ENCODE measurements at places on chromosomes 1 and 21. TPM values are rescaled to one million over a fixed set of nuclear protein-coding genes. Genes with fewer than 3 reads are reported as not detected.

Gene CD247
- not detected for total RNA-seq

Gene VSIG8
- not detected for total RNA-seq

Gene GJB5
- total RNA-seq: not detected

Gene ZFP69B
- total RNA-seq: 4.2 TPM

Gene CDK18
- total RNA-seq: not detected

Gene HMCN1
- total RNA-seq: 18.7 TPM

Gene PLOD1
- 640 TPM for total RNA-seq

Gene DAB1
- not detected for total RNA-seq

Gene SPRR2D
- not detected for total RNA-seq

Gene CFHR1
- total RNA-seq: not detected

Gene VWA5B1
- not detected for total RNA-seq

DNA sequence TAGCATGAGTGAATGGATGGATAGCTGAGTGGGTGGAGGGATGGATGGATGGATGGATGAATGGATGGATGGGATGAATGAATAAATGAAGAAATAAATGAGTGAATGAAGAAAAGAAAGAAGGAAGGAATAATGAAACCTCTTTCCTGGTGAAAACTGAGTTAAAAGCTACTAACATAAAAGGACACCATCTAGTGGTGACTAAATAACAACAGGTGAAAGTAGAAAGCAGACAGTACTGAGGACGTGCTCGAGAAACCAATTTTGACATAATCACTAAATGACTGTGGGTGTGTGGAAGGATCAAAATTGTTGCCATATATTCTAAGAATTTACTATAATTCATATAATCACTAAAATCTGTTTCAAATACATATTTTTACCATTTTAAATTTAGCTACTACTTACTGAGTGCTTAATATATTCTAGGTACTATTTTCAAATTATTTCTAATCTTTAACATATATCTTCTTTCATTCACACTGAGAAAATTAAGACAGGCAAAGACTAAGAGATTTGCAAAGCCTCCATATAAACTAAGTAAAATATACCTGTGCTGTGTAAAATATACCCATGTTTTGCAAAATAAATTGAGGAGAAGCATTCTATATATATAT is 522.9 kb downstream of the LRRIQ3 start:
- peak; percentile 43 for DNase-seq

DNA sequence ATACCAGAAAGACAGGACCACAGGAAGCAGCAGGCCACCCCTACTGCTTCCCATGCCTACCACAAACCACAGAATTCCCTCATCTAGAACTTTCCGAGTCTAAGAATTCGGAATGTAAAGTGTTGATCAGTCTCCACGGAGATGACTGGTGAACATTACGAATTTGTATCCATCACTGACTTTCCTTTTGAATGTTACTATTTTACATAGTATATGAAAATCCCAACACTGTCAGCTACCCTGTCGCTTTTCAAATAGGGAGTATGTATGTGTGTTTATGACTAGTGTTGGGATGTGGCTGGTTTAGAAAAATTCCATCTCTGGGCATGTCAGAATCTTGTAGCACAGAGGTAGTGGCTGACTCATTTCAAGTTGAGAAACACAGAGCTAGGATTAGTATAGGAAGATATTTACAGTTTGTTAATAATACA is 118.2 kb downstream of the COQ8A start:
- peak; percentile 76 for DNase-seq

DNA sequence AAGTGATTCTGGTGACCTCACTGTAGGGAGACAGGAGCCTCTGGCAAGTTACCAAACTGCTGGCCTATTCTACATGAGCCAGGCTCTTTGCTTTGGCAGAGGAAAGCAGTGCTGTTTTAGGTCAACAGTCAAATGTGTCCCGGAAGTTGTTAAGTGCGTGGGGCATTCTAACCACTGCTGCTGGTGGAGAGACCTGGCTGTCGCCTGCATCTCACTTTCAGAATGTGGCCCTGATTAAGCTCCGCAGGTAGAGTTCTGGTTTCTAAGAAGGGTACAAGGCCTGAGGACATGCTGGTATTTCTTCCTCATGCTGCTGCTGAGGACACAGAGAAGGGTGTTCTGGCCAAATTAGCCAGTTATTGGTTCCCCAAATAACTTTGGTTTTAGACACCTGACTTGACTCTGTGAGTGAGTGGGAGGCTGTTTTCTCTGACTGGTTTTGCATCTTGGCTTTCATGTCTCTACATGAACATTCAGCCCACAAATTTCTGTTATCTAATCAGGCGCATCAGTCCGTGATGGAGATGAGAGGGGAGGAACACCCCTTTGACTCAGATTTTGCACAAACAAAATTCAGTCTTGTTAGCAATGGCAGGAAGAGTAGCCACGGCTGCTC is 120.8 kb downstream of the LMO4 start:
- DNase-seq: peak; percentile 13

- no peak for DNase-seq
These were observed 13.2 kb downstream of the RC3H1 start for GRCh38 chr1:174008979-174009378.

- peak; percentile 6 for DNase-seq
These were observed 83.1 kb upstream of the SOD1 start for GRCh38 chr21:31576428-31576827.

GRCh38 chr1:119531606-119532323 is 24.8 kb downstream of the HSD3B1 start:
- peak; percentile 56 for DNase-seq

DNA sequence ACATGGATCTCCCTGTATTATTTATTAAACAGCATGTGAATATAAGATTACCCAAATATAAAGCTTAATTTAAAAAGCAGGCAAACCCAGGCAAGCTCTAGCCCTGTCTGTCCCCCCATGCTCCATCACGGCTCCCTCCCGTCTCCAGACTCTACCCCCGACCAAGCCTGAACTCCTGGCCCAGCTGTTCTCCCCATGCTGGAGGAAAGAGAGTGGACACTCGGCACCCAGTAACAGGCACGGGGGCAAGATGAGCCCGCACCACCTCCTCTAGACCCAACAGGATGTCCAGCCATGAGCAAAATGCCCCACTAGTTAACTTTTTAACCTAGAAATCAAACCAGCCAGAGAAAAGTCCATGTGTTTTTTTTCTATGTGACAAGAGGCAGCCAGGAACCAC is 19.3 kb downstream of the SLC19A1 start:
- no peak for DNase-seq

DNA sequence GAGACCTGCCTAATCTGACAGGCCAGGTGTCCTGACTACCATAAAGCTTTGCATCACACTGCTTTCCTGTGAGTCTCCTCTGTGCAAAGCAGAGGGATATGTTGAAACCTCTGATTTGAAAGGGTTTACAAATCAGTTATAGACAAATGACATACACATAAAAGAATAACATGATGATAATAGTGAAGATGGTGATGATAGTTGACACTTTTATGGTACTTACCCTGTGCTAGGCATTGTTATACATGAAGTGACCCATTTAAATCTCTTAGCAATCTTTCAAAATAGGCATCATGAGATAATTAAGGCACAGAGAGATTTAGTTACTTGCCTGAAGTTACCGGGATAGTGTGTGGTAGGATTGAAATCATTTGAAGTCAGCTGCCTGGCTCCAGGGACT is 34.1 kb upstream of the PKN2 start:
- no peak for DNase-seq

DNA sequence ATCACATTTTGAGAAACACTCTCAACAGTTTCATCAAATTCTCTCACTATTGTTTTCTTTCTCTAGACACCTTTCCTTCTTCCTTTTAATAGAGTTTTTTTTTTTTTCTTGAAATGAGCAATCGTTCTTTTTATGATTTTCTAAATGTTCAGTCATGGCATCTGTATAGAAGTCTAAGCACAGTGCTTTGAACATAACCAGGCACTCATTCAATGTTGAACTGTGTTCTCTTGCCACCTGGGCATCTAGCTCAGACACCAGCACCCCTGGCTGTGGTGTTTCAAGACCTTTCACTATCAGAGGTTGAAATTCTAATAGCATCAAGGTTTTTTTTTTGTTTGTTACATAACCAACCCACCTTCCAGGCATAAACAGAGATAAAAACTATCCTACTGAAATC is 96.6 kb downstream of the DNM3 start:
- DNase-seq: no peak

DNA sequence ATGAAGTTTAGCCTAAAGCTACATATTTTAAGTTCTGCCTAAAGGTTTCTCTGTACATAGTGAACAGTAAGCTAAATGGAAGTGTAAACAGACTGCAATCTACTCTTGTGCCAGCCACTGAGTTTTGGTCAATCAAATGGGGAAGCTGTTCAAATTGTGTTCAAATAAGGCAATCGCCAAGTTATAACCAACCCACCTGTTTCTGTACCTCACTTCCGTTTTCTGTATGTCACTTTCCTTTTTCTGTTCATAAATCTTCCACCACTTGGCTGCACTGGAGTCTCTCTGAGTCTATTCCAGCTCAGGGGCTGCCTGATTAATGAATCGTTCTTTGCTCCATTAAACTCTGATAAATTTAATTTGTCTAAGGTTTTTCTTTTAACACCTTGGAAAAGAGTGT is 10.8 kb upstream of the THEM4 start:
- DNase-seq: no peak

DNA sequence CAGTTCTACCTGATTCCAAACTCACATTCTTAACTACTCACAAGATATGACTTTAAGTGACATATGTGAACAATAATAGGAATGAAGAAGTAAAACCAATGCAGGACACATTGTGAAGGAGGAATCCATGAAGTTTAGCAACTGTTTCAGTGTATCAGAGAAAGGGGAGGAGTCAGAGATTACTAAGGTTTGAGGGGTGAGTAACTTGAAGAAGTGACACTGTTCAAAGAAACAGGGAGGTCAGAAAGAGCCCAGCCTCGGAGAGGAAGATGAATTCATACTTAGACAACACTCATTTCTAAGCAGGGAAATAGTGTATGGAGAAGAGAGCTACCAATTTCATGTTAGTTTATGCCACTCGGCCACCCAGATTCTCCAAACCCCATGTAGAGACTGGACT is 28.2 kb upstream of the RPF1 start:
- peak; percentile 61 for DNase-seq

All from GM23248 (cell line).